ENCODE measurements at places on chromosomes 1 and 21.

- no peak for DNase-seq
These were observed 1091.5 kb upstream of the B3GALT2 start for GRCh38 chr1:194277927-194278326.

DNA sequence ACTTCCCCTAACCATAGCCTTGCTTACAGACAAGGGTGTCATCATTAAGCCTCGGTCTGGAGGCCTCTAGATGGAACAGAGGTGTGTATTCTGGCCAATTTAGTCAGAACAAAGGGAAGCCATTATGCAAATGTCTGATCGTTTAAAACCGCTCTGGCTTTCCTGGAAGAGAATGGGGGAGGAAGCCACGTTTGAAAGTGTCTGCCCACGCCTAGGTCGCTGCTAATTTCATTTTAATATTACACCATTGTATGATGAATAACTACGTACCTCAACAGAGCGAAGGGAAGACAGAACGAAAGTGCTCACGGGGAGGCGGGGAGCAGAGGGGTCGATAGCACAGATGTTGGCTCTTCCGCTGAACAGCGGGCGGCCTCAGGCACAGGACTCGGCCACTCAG is 41.1 kb upstream of the CSF3R start:
- no peak for DNase-seq

DNA sequence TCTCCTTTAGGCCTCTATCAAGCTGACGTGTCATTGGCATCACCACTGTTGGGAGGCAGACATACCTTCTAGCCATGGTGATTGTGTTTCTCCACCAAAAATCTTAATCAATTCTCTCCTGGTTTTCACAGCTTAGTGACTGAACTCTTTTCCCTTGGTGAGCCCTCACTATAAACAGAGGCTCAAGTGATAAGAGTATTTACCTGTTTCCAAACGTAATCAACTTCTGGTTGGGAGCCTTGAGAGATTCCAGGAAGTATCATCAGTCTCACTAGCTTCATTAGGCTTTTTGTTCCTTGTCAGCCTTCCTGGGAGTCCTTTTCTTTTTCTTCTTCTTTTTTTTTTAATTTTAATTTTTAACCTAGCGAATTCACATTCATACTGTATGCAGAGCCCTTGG is 33.8 kb upstream of the KCNQ4 start:
- no peak for DNase-seq

GRCh38 chr1:25572107-25572506 is 28.7 kb downstream of the LDLRAP1 start:
- no peak for DNase-seq

DNA sequence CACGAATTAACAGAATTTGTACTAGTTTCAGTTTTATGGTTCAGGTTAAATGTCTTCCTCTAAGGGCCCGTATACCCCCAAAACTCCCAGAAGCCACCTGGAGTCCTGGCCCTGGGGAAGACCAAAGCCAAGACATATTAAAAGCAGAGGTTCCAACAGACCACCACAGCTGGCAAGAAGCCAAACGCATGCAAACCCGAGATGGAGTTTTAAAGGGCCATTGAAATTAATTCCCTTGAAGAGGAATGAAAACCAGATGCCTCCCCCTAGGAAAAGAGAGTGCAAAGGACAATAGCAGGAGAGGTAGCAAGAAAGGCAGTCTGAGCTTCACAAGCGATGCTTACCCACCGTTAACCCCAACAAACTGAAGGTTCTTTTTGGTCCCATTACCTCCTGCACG is 48.1 kb downstream of the KANK4 start:
- no peak for DNase-seq

DNA sequence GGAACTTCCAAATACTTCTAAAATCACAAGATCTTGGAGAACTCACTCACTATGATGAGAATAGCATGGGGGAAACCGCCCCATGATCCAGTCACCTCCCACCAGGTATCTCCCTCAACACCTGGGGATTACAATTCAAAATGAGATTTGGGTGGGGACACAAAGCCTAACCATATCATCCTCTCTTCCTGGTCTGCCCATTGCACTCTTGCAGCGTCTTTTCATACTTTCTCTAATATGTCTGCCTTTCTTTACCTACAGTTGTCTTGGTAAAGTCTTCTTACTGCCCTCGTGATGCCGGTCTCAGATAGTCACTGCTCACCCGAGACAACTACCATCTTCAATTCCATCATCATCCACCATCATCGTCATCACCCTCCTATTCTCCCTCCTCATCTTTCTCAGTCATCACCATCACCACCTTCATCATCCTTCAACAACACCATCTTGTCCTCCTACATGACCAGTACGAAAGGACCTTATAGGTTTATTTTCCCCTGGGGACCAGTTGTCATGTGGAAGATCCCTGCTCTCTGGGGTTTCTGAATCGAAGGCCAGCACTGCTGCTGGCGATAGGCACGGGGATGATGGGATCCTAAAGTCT is 58.5 kb upstream of the CASZ1 start:
- no peak for DNase-seq

GRCh38 chr21:34582506-34583150 is 32.3 kb downstream of the RCAN1 start:
- no peak for DNase-seq

GRCh38 chr1:37954316-37954971 is 7.6 kb upstream of the INPP5B start:
- DNase-seq, result no peak

DNA sequence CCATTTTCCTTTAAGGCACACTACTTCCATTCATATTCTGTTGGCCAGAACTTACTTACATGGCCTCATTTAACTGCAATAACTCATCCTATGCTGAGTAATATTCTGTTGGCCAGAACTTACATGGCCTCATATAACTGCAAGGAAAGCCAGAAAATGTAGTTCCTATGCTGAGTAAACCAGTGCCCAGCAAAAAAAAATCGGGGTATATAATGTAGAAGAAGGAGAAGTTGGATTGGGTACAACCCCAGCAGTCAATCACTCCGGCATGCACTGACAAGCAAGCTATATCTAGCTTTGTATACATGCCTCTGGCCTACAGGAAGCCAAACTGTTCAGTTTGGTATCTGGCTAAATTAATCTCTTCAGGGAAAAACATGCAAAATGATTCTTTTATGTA is 39.4 kb upstream of the PPIH start:
- DNase-seq, result no peak

DNA sequence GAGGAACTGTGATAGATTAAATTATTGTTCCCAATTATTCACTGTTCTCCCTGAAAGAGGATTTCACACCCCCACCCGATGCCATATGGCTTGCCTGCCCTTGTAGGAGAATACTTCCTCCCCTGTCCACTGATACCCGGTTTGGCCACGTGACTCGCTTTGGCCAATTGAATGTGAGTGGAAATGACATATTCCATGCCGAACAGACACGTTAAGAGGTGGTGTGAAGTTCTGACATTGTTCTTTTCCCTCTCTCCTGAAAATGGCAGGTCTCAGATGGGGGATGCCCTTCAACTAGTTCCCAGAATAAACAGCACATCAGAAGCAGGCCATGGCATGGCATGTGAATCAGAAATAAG is 5.3 kb downstream of the STUM start:
- no peak for DNase-seq

DNA sequence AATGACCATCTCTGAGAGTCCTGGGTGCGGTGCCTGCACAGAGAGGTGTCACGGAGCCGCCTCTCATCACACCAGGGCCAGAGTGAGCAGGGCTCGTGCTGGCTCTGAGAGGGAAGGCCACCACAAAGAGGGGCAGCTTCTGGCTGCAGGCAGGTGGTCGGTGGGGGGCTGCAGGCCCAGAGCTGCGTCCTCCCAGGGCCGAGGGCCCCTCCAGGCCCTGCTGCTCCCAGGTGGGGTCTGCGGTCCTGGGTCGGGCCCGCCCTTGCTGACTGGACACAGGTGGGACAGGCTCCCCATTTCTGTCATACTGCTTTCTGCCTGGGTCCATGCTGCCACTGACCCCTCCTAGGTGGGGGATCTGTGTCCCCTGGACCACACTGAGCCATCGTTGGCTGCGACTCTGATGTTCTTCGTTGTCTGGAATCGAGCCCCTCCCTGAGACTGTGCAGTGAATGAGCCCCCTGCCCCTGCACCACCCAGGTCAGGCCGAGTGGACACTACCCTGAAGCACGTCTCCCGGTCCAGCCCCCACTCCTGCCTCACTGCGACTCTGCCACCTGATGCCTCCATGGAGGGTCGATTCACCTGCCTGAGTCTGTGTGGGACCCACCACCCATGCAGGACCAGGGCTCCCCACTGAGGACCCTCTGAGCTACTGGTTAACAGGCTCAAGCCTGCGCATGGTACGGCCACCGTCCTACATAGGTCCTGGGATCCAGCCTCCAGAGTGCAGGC is 332.0 kb upstream of the VAMP3 start:
- DNase-seq, result no peak

GRCh38 chr1:43007377-43008114 is 48.9 kb upstream of the SLC2A1 start:
- DNase-seq, result no peak

- no peak for DNase-seq
These were observed 92.0 kb downstream of the KIF1B start for GRCh38 chr1:10302416-10302815.

Measured in T-helper 2 cell treated with Interferon-gamma antibody and Interleukin-4, amounts not matched to agents 5 μg/mL and 100 μg/mL, for 36 hours (primary cell).